Activated T-cell treated with anti-CD3 and anti-CD28 coated beads, Interleukin-2, amount 50 U/mL, for 24 hours (primary cell): ENCODE measurements at places on chromosomes 13 and 19.

- peak; percentile 61 for DNase-seq
Observed at GRCh38 chr19:50669302-50670101, 20.3 kb downstream of the C19orf81 start.

DNA sequence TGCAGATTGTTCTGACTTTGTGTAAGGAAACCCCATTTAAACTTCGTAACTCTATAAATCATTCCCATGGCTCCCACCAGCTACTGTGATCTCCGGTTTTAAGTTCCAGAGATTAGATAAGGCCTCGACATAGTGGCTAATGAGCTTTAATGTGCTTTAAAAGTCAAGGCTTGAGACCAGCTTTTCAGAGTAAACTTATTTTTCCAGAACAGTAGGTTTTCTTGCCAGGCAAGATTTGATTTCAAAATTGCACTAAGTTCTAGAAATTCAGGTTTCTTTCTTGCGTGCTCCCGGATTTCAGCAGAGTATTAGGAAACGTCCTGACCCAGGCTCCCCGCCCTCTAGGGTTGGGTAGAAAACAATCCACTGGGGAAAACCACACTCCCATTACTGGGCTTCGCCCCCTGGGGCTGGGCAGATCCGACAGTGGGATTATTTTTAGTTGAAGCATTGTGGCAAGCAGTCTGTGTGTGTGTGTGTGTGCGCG lies 43.3 kb downstream of the CRYL1 start:
- DNase-seq: no peak

- no peak for DNase-seq
Observed at GRCh38 chr13:39599842-39600241, 3.2 kb downstream of the LHFPL6 start.

DNA sequence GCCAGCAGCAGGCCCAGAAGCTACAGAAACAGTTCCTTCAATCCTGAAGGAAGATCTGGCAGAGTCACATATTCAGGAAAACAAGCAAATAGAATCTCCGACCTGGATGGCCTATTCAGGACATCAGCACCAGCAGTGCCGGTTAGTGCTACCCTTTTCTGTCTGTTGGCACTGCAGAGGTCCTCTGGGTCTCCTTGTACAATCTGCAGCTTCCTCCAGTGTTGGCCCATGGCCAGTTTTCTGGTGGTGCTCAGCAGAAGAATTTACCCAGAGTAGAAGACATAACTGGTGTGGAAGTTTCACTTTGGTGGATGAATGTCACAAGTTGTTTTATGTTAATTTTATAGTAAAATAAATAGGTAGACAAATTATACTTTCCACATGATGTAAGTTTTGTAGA lies 498.1 kb downstream of the COG6 start:
- no peak for DNase-seq

- DNase-seq: peak; percentile 90
Observed at GRCh38 chr13:77026861-77027621, at the start of gene FBXL3. FBXL3 (minus strand) TSS chr13:77027159; CDS start chr13:77021860, 5,299 bp downstream.

DNA sequence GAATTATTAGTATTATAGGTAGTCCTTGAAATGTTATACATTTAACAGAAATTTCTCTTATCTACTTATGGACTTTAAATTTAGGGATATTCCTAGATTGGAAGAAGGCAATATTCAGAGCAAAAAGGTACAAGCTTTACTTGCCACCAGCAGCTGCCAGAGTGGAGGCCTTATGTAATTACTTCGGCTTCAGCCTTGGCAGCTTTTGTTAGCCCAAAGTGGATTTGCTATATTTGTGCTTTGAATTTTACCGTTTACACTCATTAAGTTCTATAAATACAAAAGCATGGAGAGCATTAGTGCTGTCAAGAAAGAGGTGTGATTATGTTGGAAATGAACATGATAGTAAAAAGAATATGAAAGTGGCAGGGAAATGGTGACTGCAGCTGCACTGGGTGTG lies 319.9 kb downstream of the ATP8A2 start:
- DNase-seq: no peak

DNA sequence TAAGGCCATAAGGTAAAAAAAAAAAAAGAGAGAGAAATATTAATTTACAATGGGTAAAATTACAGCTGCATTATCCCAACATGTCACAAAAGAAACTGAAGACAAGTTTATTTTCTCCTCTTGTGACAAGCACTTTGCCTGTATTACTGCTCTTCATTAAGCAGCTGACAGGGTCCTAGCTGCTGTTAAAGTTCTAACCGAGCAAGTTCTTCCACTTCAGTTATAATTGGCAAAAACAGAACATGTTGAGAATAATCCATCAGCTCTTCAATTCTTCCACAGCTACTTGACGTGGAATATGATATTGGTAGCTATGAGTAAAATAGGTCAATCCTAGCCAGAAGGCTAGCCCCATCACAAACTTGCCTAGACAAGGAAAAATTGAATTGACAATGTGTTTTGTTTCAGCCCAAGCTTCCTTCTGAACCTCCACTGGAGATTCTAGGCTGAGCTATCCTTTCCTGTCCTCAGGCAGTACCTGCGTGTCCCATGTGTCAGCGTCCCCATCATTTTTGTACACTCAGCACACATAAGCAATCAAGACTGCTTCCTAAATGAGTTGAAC lies 32.2 kb upstream of the DOCK9 start:
- DNase-seq: no peak

DNA sequence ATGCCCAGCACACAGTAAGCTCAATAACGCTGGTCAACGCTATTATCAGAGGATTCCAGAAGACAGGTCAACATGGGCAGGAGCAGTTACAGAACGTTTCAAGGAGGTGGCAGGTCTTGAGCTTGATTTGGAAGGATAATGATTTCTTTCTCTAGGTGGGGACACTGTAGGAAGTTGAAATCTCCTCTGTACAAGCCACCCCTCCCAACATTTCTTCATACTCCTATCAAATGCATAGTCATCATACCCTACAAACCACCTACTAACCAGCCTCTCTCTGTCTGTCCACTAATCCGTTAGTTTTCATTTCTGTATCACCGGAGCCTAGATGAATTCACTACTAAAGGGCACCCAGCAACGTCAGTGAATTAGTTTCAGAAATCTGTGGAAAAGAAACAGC lies 1.3 kb downstream of the ATP7B start:
- DNase-seq: no peak

GRCh38 chr19:56953470-56953869 lies 112.9 kb upstream of the PEG3 start:
- DNase-seq: no peak

DNA sequence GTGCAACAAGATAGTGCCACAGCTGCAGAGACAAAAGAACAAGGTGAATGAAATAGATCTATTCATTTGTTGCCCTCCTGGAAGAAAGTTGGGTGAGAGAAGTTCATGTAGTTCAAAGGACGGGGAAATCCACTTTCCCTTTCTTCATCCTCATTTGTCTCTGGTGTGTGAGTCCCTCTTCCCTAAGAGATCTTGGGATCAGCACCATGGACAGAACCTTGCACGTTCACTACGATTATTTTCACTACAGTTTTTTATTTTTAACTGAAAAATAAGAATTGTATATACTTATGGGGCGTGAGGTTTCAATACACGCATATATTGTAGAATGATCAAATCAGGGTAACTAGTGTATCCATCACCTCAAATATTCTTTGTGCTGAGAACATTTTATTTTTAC lies 29.2 kb downstream of the NLRP5 start:
- DNase-seq: no peak

DNA sequence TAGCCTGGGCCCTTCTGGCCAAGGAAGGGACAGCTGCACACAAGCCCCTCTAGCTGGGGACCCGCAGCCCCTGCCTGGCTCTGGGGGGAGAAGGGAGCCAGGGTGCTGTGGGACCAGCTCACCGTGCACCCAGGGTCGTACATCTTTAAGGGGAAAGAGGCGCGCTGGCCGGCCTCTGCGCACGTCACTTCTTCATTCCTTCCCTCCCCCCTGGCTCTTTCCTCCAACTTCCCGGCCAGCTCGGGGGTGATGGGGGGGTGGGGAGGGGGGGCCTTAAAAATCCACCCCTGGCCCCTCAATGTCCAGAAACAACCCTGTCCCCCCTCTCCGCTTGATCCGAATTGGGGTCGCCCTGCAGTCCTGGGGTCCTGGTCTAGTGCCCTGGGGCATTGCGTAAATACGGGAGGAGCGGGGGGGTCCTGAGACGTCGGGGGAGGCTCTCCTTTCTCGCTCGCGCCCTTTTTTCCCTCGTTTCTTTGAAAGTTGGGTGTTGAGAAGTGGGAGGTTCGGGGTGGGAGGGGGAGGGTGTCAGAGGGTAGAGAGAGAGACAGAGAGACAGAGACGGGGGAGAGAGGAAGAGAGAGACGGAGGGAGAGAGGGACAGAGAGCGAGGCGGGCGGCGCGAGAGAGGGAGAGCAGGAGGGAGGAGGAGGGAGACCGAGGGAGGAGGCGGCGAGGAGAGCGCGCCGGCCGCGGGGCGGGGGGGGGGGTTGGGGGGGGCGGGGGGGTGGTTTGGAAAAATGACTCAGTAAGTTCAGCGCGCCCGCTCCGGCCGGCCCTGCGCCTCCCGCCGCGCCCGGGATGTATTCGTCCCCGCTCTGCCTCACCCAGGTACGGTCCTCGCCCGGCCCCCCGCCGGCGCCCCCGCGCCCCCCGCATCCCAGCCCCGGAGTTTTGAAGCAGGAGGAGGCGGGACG lies at the start of gene NFIC:
TSS of gene NFIC (plus strand) at position 748 of the 917 bp plus-strand sequence. CDS start at position 802, 54 bp downstream.
- DNase-seq: peak; percentile 64

- DNase-seq: no peak
Observed at GRCh38 chr13:33053397-33054066, 37.3 kb downstream of the KL start.

GRCh38 chr19:4676955-4677731 lies 7.0 kb upstream of the MYDGF start:
- peak; percentile 41 for DNase-seq

GRCh38 chr13:37947419-37948140 lies 78.0 kb upstream of the TRPC4 start:
- DNase-seq: no peak

GRCh38 chr13:112333756-112334543 lies 42.2 kb upstream of the SPACA7 start:
- DNase-seq: no peak

DNA sequence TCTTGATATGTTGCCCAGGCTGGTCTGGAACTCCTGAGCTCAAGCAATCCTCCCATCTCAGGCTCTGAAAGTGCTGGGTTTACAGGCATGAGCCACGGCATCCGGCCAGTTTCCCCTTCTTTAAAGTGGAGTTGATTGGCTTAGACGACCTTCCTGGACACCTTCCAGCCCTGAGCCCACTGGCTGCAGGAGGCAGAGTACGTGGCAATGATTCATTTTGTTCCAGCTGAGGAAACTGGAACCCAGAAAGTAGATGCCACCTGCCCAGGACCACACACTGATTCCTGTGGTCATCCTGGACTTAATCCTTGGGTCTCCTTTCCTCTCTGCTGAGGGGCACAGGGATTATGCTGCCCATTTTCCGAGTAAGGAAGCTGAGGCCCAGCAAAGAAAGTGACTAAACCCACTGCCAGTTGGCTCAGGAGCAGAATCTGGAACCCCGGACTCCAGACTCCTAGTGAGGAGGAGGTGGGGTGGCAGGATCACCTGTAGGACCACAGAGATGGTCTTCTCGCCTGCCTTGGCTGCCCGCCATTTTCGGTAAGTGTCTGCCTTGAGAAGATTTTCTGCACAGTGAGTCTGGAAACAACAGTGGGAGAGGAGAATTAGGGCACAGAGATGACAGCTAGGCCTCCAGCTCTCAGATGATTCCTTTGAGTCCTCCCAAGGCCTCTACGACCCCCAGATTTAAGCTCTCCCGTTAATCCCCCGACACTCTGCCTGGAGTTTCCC lies 737 bp downstream of the XRCC1 start:
- DNase-seq: no peak

DNA sequence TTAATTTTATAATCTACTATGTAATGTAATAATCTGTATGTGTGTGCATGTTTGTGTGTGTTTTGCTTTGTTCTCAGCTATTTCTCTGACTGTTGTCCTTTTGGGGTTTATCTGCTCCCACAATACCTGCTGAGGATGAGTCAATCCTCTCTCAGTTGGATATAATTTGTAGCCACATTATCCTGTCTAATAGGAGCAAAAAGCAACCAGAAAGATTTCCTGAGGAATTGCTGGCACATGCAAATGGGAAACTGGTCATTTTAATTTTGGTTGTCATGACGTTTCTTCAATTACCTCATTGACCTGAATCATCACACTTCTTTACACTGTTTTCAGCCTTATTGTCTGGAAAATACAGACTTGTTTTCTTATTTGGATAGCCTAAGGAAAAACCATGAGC lies 488.4 kb downstream of the KLF5 start:
- no peak for DNase-seq

DNA sequence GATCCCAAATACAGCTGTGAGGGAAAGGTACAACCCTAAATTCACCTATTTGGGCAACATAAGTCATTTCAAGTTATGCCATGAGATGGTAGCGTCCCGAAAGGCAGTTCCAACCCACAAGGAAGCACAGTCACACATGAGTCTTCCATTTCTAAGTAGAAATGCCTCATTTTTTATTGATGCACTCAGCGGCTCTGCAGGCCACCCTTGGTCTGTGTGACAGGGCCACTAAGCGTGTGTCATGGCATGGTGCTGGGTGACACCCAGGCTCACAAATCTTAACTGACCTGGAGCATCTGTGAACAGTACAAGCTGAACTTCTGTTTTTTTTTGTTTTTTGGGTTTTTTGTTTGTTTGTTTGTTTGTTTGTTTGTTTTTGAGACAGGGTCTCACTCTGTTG lies 15.1 kb downstream of the RAB20 start:
- DNase-seq: no peak

- no peak for DNase-seq
Observed at GRCh38 chr13:77740931-77741596, 43.6 kb downstream of the SLAIN1 start.

DNA sequence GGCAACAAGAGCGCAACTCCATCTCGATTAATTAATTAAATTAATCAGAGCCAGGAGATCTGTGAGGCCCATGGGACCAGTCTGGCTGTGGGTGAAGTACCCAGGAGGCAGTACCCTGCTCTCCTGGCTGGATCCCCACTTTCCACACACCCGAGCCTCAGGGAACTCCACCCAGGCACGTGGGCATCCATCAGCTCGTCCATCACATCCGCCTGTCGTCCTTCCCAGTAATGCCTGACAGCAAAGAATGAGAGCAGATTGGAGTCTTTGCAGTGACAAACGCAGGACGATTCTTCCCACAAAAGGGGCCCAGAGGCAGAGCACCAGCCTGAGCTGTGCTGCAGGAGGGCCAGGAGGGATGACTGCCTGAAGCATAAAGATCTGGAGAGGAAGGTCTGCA lies 35.8 kb downstream of the VSTM2B start:
- peak; percentile 11 for DNase-seq
